ENCODE measurements at places on chromosomes 3 and 15. TPM values are rescaled to one million over a fixed set of nuclear protein-coding genes. Genes with fewer than 3 reads are reported as not detected.
A peak's percentile ranks its signal among the peaks of the same experiment; 100 is the strongest.

DNA sequence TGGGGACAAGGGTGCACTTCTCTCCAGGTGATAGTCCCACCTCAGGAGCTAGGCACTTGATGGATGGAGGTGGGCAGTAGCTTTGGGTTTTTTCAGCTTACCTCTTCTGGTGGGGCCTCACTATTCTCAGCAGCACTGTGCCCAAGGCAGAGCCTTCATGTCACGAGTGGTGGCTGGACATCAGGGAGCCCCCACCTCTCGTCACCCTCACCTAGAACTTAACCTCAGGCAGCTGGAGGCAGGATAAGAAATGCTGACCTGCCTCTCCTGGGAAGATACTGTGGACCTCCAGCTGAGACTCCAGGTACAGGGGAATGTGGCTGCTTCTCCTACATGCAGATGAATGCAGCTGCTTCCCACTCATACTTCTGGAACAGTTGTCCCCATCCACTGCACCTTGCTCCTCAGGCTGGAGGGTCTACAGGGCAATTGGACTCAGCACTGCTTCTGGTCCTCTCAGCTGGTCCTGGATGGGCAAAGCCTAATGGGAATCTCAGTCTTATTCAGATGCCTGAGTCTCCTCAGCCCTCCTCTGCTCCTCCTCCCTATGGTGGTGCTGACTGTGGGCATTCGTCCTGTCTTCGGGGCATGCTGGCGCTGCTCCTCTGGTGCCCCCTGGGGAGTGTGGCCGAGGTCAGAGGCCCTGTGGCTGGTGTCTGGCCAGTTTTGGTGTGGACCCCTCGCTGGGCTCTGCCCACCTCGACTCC, 129.9 kb downstream of the KLF13 start:
- no peak for DNase-seq
- no peaks in the 10 kb centered on the region for H3K36me3 ChIP-seq
- no peaks in the 10 kb centered on the region for H3K4me1 ChIP-seq
- no peak overlapping the region for H3K4me3 ChIP-seq

DNA sequence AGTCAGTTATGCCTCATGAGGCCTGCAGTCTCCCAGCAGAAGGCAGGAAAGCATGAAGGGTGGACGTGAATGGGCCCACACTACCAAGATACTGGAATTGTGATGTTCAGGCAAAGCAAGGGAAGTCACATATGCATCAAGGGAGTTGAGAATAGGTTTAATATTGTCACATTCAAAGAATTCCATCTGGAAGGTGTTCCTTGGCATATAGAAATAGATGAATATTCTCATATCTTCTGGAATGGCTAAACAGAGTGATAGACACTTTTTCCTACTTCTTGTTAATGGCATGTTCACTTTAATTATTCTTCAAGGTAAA, 103.7 kb downstream of the CMSS1 start:
- no peak for DNase-seq
- peaks cover 33% of the 10 kb centered on the region for H3K4me1 ChIP-seq
- peak overlapping the region; percentile 90 for H3K27ac ChIP-seq
- no peaks in the 10 kb centered on the region for H3K36me3 ChIP-seq
- no peak overlapping the region for H3K4me3 ChIP-seq
- no peaks in the 10 kb centered on the region for H3K27me3 ChIP-seq

DNA sequence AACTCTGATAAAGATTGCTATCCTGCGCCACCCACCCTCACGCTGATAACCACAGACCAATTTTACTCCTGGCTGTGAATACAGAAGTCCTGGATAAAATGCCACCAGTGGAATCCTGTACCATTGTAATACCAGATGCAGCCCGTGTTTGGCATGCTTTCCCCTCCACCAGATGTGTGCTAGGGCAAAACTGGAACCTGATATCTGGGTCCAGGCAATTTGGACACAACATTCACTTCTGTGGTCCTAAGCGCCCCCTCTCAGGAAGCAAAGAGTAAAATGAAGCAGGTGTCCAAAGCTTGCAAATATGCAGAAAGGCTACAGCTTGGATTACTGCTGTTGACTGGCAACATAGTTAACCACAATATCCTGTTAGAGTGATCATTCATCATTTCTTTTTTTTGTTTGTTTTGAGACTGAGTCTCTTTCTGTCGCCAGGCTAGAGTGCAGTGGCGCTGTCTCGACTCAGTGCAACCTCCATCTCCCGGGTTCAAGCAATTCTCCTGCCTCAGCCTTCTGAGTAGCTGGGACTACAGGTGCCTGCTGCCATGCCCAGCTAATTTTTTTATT, 32.8 kb downstream of the LOXL1 start:
- no peaks in the 10 kb centered on the region for H3K4me1 ChIP-seq
- no peak overlapping the region for H3K27ac ChIP-seq
- H3K27me3 ChIP-seq, result no peaks in the 10 kb centered on the region
- no peaks in the 10 kb centered on the region for H3K36me3 ChIP-seq

DNA sequence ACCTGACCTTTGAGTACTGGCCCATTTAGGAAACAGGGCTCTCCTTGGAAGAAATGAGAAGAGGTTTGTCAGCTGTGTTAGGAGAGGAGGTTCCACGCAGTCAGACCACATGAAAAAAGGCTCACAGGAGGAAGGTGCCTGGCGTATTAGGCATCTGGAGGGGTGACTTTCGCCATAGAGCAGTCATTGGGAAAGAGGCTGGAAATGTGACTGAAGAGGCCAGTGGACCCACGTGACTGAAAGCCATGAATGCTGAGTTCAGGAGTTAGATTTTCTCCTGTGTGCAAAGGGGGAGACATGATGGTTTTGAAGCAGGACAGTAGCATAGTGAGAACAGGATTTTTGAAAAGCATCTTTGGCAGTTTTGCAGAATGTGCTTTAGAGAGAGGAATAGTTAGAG, 29.7 kb upstream of the RNF7 start:
- H3K27me3 ChIP-seq, result no peaks in the 10 kb centered on the region
- H3K36me3 ChIP-seq, result no peaks in the 10 kb centered on the region

- peaks cover 17% of the 10 kb centered on the region for H3K4me1 ChIP-seq
- no peaks in the 10 kb centered on the region for H3K27me3 ChIP-seq
- no peak overlapping the region for H3K4me3 ChIP-seq
- H3K36me3 ChIP-seq, result no peaks in the 10 kb centered on the region
These were observed 56.2 kb downstream of the B3GNT5 start for GRCh38 chr3:183309276-183309675.

DNA sequence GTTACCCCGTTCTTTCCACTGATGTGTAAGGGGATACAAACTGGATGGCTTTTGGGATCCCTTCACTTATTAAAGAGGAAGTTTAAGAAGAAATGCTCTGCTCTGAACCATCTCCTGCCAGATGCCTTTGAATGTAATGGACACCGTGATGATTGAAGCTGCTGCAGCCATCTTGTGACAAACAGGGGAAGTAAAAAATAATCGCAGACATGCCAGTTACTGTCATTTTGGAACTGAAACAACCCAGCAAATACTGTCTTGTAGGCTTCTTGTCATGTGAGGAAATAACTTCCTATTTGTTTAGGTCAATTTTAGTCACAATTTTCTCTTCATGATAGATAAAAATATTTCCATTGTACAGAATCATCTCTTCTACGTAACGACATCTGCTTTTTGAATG, 224.0 kb downstream of the CHL1 start:
- H3K36me3 ChIP-seq, result no peaks in the 10 kb centered on the region
- no peaks in the 10 kb centered on the region for H3K4me1 ChIP-seq
- DNase-seq, result no peak
- no peak overlapping the region for H3K4me3 ChIP-seq
- no peaks in the 10 kb centered on the region for H3K27me3 ChIP-seq

DNA sequence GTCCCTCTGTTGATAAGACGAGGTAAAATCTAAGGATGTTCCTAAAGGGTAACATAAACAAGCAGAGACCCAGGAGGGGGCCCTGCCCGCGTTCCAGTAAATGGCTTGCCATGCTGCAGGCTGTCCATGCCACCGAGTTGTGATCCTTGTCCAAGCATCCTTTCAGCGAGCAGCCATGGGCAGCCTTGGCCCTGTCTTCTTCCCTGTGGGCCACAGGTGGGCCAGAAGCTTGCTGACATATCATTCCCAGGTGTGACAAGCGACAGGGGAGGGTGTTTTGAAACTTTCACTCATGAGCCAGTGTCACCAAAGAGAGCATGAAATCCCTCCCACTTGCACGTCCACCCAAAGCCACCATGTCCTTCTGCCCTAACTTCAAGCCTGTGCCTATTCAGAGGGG, 53.7 kb downstream of the PCSK6 start:
- DNase-seq, result no peak
- no peaks in the 10 kb centered on the region for H3K36me3 ChIP-seq
- no peak overlapping the region for H3K27ac ChIP-seq
- no peak overlapping the region for H3K4me3 ChIP-seq

GRCh38 chr3:128133273-128133883, 9.8 kb upstream of the RUVBL1 start:
- H3K27ac ChIP-seq, result no peak overlapping the region
- DNase-seq, result peak; percentile 40
- no peak overlapping the region for H3K4me3 ChIP-seq
- H3K36me3 ChIP-seq, result no peaks in the 10 kb centered on the region
- H3K4me1 ChIP-seq, result no peaks in the 10 kb centered on the region

GRCh38 chr3:49882166-49882565, 12.5 kb upstream of the CAMKV start:
- peaks cover 10% of the 10 kb centered on the region for H3K4me1 ChIP-seq
- no peaks in the 10 kb centered on the region for H3K27me3 ChIP-seq
- no peak overlapping the region for H3K4me3 ChIP-seq
- no peaks in the 10 kb centered on the region for H3K36me3 ChIP-seq
- DNase-seq, result no peak
- H3K27ac ChIP-seq, result no peak overlapping the region

GRCh38 chr3:36993326-36994283, at the start of gene MLH1:
Gene MLH1, plus strand, starts transcription at chr3:36993518. Its CDS starts 30 bp downstream, at chr3:36993548.
- no peaks in the 10 kb centered on the region for H3K27me3 ChIP-seq
- peak; percentile 96 for DNase-seq
- H3K27ac ChIP-seq, result peak within 1 kb of the TSS; percentile 94
- peaks cover 27% of the 10 kb centered on the region for H3K4me1 ChIP-seq

Gene GABRR3
- not detected for total RNA-seq

Gene GOLGA6L7
- total RNA-seq, result not detected

Measured in hepatocyte (in vitro differentiated cells).